ENCODE measurements at places on chromosomes 11 and 22.
A peak's percentile ranks its signal among the peaks of the same experiment; 100 is the strongest.

- no peak for DNase-seq
Measured at GRCh38 chr11:119110439-119110838, 3.3 kb downstream of the C2CD2L start.

DNA sequence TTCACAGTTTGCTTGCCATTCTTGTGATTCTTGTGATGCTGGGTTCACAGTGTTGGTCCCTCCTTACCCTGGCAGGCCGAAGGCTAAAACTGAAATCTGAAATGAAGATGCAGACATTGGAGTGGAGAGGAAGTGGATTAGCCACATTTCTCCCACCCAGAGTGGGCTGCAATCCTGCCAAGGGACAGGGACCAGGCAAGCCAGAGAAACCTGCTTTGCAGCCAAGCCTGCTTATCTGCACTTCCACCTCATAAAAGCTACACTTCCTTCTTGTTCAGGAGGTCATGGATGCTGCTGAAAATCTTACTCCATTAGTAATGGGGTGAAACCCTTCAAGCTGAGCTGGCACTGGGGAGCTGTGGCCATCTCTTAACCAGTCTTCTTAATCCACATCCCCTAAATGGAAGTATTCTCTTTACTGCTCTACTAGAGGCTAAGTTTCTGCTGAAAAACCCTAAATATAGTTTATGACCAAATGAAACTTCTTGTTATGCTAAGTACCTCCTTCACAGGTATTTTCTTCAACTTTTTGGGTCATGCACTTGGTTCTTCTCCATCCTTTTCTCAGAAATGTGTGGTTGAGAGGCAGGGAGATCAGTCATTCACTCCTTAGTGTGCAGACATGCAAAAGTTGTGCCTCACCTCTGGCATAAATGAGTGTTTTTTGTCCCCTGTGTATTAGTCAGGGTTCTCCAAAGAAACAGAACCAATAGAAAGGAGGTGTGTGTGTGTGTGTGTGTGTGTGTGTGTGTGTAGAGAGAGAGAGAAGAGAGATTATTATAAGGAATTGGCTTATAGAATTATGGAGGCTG is 133.9 kb upstream of the BMAL1 start:
- no peak for DNase-seq

DNA sequence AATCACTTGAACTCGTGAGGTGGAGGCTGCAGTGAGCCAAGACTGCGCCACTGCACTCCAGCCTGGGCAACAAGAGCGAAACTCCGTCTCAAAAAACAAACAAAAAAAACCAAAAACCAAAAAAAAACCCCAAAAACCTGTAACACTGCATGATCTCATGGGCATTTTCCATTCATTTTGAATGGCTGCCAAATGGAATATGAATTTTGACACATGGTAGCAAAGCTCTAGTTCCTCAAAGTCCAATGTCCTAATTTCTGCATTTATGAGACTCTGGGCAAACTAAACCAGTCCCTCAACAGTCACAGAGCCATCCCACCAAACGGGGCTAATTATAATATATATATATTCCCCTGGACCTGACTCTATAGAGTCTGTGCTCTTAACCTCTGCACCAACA is 61.8 kb downstream of the SGSM3 start:
- DNase-seq: no peak

GRCh38 chr22:36027935-36028645 is 534 bp downstream of the RBFOX2 start:
- peak; percentile 89 for DNase-seq

DNA sequence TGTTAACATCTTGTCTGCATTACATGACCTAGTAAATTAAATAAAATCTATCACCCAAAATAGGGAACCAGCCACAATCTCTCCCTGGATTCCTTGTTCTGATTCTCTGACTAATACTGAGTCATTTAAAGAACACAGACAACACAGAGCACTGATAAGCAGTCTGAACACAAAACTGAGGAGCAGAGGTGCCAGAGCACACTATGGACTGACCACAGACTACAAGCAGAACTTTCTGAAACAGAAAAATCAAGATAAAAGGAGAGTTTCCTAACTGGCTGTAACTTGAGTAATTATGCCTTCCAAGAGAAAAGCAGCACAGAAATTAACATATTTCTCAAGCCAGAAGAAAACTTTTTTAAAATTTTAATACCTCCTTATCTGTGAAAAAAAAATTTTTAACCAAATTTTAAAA is 128.8 kb downstream of the SGSM3 start:
- DNase-seq: no peak

GRCh38 chr22:20429254-20430100 is 8.1 kb downstream of the SCARF2 start:
- peak; percentile 91 for DNase-seq

DNA sequence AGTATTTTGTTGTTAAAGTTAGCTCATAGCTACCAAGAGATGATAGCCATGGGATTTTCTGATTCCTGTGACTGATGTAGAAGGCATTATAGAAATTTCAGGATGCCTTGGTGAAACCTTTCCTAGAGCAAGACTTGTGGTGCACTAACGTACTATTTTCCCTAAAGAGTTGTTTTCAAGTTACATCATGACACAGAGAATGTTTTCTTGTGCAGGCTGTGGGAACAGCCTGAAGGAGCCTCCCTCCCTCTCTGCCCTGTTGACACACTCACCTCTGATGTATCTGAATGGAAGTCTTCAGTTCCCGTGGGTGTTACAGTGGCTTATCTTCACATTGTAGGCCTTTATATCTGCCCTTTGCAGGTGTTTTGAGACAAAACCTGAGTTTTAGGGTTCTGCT is 121.6 kb downstream of the LDLRAD3 start:
- no peak for DNase-seq

- no peak for DNase-seq
Measured at GRCh38 chr22:34972191-34972897, 93.6 kb upstream of the ISX start.

GRCh38 chr11:46603704-46604308 is 10.0 kb upstream of the AMBRA1 start:
- no peak for DNase-seq

DNA sequence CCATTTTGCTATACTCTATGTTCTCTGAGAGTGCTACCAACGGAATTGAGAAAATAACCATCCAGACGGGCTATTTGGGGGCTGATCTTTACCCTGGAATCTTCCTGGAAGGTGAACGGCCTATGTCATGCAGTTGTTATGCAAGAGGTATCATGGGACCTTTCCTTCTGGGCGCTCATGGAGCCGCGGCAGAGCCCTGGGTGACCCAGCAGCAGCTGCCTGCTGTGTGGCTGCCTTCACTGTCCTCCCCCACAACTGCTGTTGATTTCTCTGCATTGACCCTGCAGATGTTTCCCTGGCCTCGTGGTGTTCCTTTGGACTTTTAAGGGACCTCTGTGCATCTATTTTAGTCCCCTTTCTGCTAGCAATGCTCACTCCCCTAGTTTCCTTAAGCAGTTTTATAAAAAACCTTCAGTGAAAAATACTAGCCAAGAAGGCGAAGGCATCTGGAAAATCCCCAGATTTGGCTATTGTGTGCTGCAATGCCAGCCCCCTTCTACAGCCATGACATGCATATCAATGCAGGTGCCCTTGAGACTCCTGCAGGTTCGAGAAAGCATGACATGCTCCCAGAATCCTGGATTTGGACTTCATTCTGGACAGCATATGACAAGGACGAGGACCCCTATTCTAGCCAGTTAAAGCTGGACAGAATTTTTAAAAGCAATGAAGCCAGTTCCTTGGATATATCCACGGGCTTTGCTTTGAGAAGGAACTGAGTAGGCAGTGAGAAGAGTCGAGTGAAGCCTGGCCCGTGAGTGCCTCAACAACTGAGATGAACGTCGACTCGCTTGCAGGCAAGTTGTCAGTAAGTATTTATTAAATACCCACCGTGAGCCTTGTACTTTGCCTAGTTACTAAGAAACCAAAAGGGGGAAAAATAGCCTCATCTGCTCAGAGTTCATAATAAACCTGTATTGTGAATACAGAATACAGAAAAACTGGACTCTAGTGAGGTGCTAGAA is at the start of gene SLC25A18:
SLC25A18 (plus strand) TSS at position 593 of the 965 bp plus-strand sequence. CDS start 16,447 bp downstream, outside the sequence.
- DNase-seq: no peak

- no peak for DNase-seq
Measured at GRCh38 chr11:91810871-91811270, 413.7 kb upstream of the FAT3 start.

DNA sequence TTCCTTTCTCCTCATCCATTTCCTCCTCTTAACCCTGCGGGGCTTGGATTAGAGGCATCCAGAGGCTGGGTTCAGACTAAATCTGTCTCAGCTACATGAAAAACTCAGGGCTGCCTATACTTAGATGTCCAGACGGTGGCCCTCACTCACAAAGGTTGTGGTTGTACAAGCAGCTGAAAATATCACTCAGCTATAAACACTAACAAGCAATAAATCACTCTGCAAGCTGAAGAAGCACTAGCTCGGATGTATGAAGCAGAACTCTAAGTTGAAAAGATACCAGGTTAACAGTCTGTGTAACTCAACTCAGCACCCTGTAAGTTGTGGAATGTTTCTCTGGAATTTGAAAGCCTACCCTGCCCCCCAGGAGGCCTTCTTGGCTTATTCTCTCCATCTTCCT is 82.9 kb downstream of the EXT2 start:
- no peak for DNase-seq

DNA sequence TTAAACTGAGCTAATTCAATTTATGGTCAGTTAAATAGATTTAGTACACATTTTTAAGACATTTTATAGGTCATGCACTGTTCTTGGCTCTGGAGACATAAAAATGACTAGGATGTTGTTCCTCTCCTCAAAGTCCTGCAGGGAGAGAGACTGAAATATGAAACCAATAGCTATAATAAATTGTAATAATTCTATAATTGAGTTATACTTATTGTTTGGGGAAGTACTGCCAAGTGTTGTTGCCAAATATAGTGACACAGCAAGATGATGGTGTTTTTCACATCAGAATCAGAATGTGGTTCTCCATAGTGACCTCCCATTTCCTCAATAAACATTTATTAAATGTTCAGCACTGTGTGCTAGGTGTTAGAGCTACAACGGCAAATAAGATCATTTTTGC is 470.6 kb downstream of the NTM start:
- DNase-seq: no peak

DNA sequence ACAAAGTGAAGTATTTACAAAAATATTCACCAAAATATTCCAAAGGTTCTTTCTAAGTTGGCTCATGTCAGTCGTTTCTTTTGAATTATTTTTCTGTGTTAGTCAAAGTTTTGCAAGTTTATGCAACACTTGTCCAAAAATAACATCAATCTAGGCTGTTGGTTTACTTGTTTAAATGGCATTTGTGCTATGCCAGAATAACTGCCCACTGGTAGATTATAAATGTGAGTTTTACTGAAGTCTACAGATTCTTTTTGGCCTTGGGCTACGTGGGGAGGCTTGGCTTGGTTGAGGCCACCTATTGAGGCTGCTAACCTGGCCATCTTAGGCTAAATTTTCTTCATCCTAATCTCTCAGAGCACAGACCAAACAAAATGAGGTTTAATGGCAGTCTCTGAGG is 1091.9 kb upstream of the RAG2 start:
- no peak for DNase-seq

GRCh38 chr11:62394825-62395538 is 23.9 kb upstream of the SCGB1A1 start:
- DNase-seq: peak; percentile 96

DNA sequence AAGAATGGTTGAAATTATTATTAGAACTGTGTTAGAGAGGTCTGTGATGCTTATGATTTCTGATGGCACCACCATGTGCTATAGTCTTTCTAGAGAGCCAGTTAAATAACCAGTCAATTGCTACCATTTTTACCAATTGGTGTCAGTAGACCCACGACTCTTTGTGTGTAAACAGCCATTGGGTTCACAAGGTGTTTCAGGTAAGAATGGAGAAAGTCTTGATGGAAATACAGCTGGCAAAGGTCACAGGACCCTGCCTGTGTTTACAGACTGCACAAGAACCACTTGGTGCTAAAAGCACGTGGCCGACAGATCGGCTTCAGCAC is 30.5 kb upstream of the OR10G7 start:
- DNase-seq: no peak

GRCh38 chr11:124301548-124301947 is 12.2 kb downstream of the OR8D1 start:
- DNase-seq: no peak

GRCh38 chr11:119615003-119615881 is 113.8 kb downstream of the NECTIN1 start:
- DNase-seq: no peak

GRCh38 chr11:36186340-36187175 is 102.7 kb downstream of the COMMD9 start:
- peak; percentile 20 for DNase-seq

DNA sequence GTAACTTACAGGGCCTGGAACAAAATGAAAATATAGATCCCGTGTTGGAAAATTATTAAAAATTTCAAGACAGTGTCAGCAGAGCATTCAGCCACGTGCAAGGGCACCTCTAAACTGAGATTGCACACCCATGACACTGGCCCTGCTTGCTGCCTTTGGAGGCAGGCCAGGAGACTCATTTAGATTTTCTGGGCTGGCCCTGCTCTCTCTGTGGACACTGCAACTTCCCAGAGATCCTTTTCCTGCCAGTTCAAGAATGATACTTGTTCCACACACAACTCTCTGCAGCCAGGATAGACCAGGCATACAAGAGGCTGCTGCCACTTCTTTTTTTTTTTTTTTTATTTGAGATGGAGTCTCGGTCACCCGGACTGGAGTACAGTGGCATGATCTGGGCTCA is 56.7 kb upstream of the PTPRJ start:
- DNase-seq: no peak

- no peak for DNase-seq
Measured at GRCh38 chr11:32107647-32108046, 16.8 kb downstream of the RCN1 start.

- DNase-seq: no peak
Measured at GRCh38 chr11:34198523-34198922, 93.1 kb downstream of the NAT10 start.

GRCh38 chr11:17260020-17260419 is 16.5 kb upstream of the NUCB2 start:
- no peak for DNase-seq

- DNase-seq: no peak
Measured at GRCh38 chr11:81887671-81888070, 846.0 kb downstream of the FAM181B start.

GRCh38 chr22:32421484-32421883 is 9.4 kb upstream of the RTCB start:
- DNase-seq: no peak

GRCh38 chr11:83818349-83818748 is 532.2 kb upstream of the CCDC90B start:
- DNase-seq: no peak

GRCh38 chr22:37309211-37310074 is 27.1 kb downstream of the CYTH4 start:
- DNase-seq: no peak

DNA sequence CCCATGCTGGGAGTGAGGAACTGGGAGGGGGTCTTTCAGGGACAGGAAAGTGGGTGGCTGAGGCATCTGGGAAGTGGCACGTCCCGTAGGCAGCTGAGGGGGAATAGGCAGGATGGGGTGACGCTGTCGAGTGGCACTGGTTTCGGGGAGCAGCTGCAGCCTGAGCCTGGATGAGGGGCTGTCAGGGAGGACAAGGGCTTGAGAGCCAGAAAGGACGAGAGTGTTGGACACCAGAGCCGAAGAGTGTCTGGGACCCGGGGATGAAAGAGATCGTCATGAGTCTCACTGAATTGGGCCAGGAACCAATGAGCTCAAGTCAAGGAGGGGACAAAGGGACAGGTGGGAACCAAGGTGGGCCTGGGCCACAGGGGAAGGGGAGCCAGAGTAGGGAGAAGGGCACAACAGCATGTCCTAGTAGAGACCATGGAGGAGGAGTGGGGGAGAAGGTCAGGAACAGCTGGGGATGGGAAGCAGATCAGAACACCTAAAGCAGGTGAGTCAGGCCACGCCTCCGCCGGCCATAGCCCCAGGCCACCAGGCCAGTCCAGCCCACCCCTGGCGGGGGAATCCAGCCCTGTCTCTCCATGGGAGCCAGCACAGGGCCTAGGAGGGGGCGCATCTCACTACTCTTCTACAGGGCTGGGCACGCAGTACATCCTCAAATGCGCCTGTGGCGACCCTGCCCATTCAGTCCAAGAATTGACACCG is 4.2 kb downstream of the RAB3IL1 start:
- DNase-seq: peak; percentile 81

Measured in lower leg skin (tissue), 4 donors.